ENCODE measurements at places on chromosomes 6 and 20.

DNA sequence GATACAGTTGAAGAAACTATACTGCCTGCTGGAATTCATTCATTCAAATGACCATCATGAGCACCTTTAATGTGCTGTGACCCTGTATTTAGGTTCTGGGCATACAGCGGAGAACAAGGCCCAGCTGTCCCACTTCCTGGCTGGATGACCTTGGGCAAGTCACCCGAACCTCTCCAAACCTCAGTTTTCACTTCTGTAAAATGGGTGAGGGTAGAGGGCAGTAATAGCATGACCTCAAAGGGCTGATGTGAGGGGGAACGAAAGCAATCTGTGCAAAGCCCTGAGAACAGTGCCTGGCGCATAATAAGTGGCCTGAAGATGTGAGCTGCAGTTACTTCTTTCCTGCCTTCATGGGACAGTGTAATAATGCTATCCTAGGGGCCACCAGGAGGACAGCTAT is 20.5 kb upstream of the AAR2 start:
- DNase-seq, result no peak
- no peak overlapping the region for H3K27ac ChIP-seq
- H3K36me3 ChIP-seq, result no peaks in the 10 kb centered on the region
- H3K27me3 ChIP-seq, result no peaks in the 10 kb centered on the region

GRCh38 chr20:32017711-32018251 is 7.5 kb downstream of the CCM2L start:
- peaks cover 25% of the 10 kb centered on the region for H3K27me3 ChIP-seq
- no peak overlapping the region for H3K27ac ChIP-seq
- no peak overlapping the region for H3K4me3 ChIP-seq
- H3K4me1 ChIP-seq, result no peaks in the 10 kb centered on the region

DNA sequence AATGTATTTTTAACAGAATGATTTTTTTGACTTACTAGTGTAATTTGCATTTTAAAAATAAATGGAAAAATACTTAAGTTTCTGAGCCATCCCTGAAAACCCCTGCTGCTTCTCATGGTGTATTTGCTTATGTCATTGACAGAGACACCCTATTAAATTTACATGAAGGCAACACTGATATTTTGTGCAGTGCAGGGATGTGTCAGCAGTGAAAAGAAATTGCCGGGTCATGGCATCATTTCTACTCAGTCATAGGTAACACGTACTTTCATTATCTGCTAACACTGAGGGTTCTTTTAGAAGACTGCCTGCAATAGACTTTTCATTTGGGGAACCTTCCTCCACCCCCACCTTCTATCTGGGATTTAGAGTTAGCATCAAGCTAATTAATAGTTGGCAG is 136.7 kb upstream of the RNF217 start:
- no peaks in the 10 kb centered on the region for H3K4me1 ChIP-seq
- H3K27ac ChIP-seq, result no peak overlapping the region
- no peaks in the 10 kb centered on the region for H3K27me3 ChIP-seq
- H3K36me3 ChIP-seq, result no peaks in the 10 kb centered on the region

- peaks cover 9% of the 10 kb centered on the region for H3K4me1 ChIP-seq
- no peak overlapping the region for H3K4me3 ChIP-seq
- peak; percentile 89 for DNase-seq
- no peaks in the 10 kb centered on the region for H3K36me3 ChIP-seq
- H3K27ac ChIP-seq, result peak overlapping the region; percentile 51
Observed at GRCh38 chr6:2952557-2953095, 18.7 kb downstream of the SERPINB6 start.

- H3K27me3 ChIP-seq, result no peaks in the 10 kb centered on the region
- no peaks in the 10 kb centered on the region for H3K4me1 ChIP-seq
- no peaks in the 10 kb centered on the region for H3K36me3 ChIP-seq
- DNase-seq, result no peak
- no peak overlapping the region for H3K4me3 ChIP-seq
- H3K27ac ChIP-seq, result no peak overlapping the region
Observed at GRCh38 chr6:74976026-74976425, 229.8 kb downstream of the COL12A1 start.

- no peaks in the 10 kb centered on the region for H3K27me3 ChIP-seq
- H3K4me3 ChIP-seq, result no peak overlapping the region
- H3K36me3 ChIP-seq, result no peaks in the 10 kb centered on the region
- no peak overlapping the region for H3K27ac ChIP-seq
Observed at GRCh38 chr20:37316116-37316774, 26.8 kb downstream of the MANBAL start.
